ENCODE measurements at places on chromosomes 5 and 9.

DNA sequence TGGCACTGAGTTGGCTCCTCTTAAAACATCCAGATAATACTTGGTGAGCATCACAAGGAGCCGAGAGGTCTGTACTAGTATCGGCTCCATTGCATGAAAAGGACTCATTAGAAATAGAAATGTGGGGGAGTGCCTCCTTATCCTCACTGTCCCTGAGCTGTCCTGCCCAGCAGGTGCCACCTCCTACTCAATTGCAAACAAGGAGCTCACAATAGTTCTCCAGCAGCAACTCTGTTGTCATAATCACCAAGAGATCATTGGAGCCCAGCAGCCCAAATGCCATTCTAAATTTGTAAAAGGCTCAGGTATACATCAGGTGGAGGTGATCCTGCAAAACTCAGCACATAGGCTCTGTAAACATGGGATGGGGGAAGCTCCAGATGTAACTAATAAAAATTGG lies 99.1 kb downstream of the PLK2 start:
- no peak for DNase-seq

GRCh38 chr9:27499451-27499850 lies 24.6 kb upstream of the IFNK start:
- no peak for DNase-seq

DNA sequence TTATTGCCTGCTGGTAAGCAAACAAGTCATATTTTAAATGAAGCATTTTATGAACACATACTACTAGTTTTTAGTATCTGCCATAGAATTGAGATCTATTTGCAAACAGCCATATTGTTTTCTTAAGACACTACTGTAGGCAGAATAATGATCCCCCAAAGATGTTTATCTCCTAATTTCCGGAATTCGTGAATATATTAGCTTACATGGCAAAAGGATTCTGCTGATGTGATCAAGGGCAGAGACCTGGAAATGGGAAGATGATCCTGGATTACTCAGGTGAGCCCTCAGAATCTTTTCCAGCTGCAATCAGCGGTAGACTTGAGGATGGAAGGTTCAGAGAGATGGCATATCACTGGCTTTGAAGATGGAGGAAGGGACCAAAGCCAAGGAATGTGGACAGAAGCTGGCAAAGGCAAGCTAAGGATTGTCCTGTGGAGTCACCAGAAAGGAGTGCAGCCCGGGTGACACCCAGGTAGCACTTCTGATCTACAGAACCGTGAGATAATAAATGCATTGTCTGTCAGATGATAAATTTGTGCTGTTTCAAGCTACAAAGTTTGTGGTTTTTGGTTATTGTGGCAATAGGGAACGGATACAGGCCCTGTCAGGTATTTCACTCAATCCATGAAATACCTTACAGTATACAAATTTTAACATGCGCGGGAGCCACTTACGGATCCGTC lies 1.0 kb upstream of the ERCC6L2 start:
- no peak for DNase-seq

GRCh38 chr9:137694236-137694959 lies 75.6 kb downstream of the EHMT1 start:
- no peak for DNase-seq

DNA sequence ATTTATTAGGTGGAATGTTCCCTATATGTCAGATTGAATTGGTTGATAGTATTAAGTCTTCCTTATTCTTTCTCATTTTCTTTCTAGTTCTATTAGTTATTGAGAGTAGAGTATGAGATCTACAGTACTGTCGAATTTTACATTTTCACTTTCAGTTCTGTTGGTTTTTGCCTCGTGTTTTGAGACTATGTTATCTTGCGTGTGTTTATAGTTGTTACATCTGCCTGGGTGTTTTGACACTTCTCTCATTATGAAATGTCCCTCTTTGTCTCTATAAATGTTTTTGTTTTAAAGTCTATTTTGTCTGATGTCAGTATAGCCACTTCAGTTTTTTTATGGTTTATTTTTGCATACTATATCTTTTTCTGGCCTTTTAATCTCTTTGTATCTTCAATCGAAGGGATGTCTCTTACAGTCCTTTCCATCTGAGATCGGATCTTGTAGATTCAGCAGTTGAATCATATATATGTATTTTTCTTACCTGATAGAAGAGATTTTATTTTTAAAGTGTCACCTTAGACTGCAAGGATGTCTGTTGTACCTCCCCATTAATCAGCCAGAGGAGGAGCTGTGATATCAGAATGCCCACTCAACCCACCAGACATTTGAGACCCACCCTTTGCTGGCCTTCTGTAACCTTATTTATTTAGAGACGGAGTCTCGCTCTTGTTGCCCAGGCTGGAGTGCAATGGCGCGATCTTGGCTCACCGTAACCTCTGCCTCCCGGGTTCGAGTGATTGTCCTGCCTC lies 20.7 kb downstream of the EHMT1 start:
- DNase-seq = no peak

DNA sequence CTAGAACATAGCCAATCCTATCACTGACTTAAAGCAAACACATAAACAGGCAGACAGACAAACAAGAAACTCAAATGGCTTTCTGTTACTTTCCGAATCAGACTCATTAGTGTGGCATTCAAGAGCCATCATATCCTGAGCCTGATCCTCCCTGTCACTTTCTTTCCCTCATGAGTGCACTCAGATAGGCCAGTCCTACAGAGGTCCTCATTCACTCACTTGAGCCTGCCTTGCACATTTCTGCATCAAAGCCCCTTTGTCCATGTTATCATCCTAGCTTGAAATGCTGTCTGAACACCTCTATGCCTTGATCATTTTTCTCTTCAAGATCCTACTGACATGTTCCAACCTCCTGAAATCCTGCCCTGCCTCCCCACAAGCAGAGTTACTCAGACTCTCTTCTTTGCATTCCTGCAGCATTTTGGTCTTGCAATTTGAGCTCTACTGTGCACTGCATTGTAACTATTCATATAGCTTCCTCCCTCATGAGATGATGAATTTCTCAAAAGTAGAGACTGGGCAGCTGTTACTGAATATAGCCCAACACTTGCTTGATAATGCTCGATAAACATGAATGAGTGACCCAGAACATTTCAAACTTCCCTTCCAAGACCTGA lies 126.9 kb downstream of the PALM2AKAP2 start:
- no peak for DNase-seq

DNA sequence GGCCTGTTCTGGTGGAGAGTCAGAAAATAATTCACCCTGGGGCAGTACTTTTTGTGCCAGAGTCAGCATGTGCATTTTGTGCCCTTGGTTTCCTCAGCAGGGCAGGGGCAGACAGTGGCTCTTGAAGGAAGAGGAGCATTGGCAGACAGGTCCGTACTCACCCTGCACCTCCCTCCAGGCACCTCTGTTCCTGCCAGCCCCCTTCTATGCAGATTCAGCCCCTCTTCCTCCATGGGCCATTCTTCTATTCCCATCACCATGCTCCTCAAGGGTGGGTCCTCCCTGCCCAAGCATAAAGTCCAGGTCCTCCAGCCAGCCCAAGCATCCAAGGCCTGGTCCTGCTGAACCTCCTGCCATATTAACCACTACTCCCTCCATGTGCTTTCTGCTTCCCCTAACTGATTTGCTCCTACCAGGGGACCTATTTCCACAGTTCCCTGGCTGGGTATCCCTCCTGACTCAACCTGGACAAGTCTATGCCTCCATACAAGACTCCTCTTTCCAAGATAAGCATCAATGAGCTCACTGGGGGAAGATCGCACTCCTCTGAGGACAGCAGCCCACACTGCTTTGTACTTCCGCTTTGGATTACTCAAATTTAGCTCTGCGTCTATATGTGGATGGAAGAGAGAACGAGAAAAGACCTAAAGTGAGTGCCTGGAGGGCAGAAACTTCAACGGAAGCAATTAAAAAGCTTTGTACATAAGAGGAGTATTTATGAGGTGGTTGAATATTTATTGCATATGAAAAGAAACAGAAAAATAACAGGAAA lies 9.3 kb upstream of the ACSL6 start:
- no peak for DNase-seq

GRCh38 chr5:149175346-149176105 lies 34.2 kb downstream of the ABLIM3 start:
- DNase-seq = no peak

DNA sequence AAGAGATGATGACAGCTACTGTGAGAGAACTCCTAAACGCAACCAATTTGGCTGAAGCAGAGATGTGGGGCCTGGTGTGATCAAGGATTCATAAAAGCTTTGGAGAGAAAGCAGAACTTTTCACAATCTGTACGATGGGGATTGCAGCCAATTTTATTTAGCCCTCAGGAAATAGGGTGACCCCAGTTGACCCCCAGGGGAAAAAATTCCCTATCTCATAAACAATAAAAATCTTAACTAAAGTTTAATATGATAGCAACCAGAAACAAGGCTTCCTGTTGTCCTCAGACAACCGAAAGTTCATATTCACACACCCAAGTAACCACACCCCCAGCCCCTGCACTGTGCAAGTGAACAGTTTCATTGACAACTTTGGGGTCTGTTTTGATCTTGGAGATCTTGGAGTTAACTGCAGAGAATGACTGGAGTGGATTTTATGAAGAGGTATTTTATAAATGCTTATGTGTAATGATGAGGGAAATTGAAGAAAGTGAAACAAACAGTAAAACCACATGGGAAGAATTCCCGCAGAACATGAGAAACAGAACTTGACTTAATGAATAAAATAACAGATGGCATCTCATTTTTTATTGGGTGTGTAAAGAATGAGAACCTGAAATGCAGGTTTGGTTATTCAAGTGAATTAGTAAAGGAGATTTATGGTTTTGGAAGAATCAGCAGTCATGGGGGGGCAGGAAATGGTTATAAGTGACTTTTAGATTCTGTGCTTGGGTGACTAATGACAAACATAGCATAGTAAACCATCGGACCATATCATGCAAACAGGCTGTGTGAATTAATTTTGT lies 94.5 kb downstream of the PDE4D start:
- no peak for DNase-seq

- DNase-seq = no peak
Observed at GRCh38 chr9:7173139-7173538, 415.4 kb downstream of the KDM4C start.

- no peak for DNase-seq
Observed at GRCh38 chr5:5617024-5617423, 194.5 kb downstream of the ICE1 start.

DNA sequence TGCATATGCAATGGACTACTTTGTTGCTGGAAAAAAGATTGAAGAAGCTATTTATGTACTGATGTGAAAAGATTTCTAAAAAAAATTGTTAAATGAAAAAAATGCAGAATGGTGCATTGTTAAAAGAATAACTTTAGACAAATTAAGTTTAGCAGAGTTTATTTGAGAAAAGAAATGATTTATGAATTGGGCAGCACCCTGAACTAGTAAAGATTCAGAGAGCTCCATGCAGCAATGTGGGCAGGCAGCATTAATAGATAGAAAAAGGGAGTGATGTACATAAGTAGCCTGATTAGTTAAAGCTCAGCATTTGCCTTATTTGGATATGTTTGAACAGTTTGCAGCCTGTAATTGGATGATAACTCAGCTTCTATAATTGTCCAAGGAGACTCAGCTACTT lies 677.9 kb upstream of the SEMA6A start:
- DNase-seq = no peak

DNA sequence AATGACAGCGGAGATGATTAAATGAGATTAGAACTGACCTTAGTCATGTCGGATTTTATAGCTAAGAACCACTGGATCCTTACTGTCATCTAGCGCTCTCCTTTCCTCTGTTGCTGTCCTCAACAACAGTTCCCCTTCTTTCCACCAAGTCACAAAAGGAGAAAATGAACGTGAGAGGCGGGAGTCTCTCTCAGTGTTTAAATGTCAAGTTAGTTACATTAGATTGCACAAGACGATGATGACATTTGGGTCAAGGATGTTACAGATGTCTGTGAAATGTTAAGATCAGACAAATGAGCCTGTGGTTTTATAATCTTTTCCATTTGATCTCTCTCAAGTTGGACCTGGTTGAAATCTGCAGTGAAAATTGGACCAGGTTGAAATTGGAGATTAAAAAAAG lies 53.5 kb downstream of the FBXO38 start:
- no peak for DNase-seq

GRCh38 chr5:150497274-150497988 lies 10.5 kb upstream of the NDST1 start:
- peak; percentile 93 for DNase-seq

- DNase-seq = no peak
Observed at GRCh38 chr5:156025656-156026055, 301.3 kb upstream of the SGCD start.

DNA sequence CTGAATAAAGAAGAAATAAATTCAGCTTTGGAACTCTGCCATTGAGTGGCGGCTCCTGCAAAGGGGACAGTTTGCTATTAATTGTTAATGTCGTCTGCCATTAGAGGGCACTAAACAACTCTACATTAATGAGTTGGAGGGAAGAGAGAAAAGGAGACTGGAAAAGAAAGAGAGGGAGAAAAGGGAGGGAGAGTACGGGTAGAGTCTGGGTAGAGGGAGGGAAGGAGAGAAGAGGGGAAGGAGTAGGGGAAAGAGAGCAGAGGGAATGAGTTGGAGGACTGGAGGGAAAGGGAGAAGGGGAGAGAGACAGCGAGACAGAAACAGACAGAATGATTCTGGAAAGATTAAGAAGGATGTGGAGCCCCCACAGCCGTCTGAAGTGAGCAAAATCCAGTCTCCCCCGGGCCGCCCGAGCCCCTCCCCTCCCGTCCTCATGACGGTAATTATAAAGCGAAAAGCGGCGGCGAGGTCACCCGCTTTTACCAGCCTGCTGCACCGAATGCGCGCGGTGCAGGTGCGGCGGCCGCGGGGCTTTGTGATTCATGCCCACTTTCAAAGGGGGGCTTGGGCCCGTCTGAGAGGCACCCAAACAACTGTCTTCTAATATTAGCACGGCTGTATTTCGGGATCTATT lies 1.9 kb upstream of the FST start:
- DNase-seq = peak; percentile 61

DNA sequence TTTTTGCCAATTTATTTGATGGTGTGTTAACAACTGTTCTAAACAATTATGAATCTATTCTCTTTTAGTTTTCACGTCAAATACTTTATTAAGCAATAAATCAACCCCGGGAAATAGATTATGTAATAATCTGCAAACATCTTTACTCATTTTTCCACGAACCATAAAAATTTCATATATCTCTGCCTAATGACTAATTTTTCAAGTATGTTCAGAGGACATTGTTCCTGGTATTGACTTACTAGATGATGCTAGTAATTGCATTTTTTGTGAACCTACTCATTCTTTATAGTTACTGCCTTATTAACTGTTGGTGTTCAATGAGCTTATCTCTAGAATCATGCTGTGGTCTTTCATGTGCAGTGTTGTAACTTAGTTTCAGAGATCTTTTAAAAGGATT lies 41.0 kb upstream of the FBN2 start:
- DNase-seq = no peak
